ENCODE measurements at places on chromosomes 6 and 20. TPM values are rescaled to one million over a fixed set of nuclear protein-coding genes. Genes with fewer than 3 reads are reported as not detected.

- no peaks in the 10 kb centered on the region for H3K36me3 ChIP-seq
- H3K4me1 ChIP-seq = no peaks in the 10 kb centered on the region
- H3K27me3 ChIP-seq = no peaks in the 10 kb centered on the region
- no peak overlapping the region for H3K27ac ChIP-seq
These were observed 32.2 kb upstream of the TULP1 start for GRCh38 chr6:35544769-35545361.

DNA sequence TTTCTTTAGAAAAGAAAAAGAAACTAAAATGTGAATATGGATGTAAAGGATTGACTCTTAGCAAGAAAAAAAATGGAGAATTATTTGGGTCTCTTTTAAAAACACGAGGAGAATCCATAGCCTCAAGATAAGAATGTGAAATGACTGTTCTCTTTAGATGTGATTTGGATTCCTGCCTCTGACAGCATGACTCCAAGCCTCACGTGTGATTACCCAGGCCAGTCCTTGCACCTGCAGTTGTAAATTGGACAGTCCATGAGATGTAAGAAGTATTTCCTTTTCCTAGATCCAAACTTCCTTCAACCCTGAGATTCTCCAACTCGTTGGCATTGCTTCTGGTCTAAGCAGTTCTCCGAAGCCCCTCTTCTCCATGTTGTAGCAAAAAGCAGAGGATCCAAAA, 31.9 kb downstream of the SLC2A12 start:
- no peaks in the 10 kb centered on the region for H3K27me3 ChIP-seq
- no peaks in the 10 kb centered on the region for H3K36me3 ChIP-seq
- no peak overlapping the region for H3K4me3 ChIP-seq
- H3K27ac ChIP-seq = no peak overlapping the region

DNA sequence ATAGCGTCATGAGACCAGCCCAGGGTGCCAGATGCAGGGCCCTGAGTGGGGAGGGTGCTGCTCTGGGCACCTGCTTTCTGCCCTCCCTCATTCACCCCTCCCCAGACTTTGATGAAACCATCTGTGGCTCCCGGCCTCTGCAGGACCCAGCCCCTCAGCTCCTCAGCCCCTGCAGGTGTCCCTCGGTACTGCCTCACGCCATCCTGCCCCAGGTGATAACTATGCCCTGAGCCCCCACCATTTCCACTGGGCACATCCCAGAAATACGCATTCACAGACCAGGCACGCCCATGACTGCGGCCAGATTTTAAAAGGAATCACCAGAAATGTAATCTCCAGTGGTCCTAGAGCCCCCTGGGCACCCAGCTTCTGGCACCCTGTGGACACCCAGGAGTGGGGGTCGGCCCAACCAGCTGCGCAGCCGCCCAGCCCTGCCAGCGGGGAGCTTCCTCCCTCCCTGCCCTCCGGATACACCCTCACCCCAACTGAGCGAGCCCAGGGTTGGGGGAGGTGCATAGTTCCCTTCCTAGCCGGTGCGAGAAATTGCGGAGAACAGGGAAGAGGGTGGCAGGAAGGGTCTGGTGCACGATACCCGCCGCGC, 615 bp upstream of the NTSR1 start:
- no peaks in the 10 kb centered on the region for H3K36me3 ChIP-seq
- H3K4me3 ChIP-seq = no peak overlapping the region
- no peak overlapping the region for H3K27ac ChIP-seq
- H3K27me3 ChIP-seq = peaks cover 5% of the 10 kb centered on the region
- no peak for DNase-seq

DNA sequence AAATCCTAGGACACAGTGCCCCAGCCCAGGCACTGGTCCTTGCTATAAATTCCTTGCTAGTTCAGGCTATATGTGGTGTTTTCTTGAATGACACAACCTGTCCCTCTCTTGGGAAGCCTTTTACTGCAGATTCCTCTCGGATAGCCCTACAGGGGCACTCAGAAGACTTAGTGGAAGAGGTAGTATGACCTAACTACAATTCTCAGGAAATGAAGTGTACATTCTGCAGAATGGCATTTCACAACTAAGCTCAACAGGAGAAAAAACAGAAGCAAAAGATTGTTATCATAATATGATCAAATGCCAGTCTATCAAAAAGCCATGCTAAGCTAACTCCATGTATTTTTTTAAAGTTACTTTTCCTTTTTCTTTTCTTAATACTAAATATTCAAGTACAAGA, 66.3 kb upstream of the FBXL4 start:
- H3K27ac ChIP-seq = no peak overlapping the region
- H3K4me1 ChIP-seq = no peaks in the 10 kb centered on the region
- H3K27me3 ChIP-seq = no peaks in the 10 kb centered on the region
- no peak for DNase-seq

Gene ZNF512B
- 29.8 TPM for total RNA-seq

Gene FOXF2
- total RNA-seq = not detected

Gene ANGPT4
- not detected for total RNA-seq

GRCh38 chr6:16723826-16724225, 37.4 kb downstream of the ATXN1 start:
- no peak overlapping the region for H3K27ac ChIP-seq
- H3K36me3 ChIP-seq = no peaks in the 10 kb centered on the region
- H3K27me3 ChIP-seq = no peaks in the 10 kb centered on the region
- no peaks in the 10 kb centered on the region for H3K4me1 ChIP-seq

Gene ITCH
- total RNA-seq = 63.5 TPM

DNA sequence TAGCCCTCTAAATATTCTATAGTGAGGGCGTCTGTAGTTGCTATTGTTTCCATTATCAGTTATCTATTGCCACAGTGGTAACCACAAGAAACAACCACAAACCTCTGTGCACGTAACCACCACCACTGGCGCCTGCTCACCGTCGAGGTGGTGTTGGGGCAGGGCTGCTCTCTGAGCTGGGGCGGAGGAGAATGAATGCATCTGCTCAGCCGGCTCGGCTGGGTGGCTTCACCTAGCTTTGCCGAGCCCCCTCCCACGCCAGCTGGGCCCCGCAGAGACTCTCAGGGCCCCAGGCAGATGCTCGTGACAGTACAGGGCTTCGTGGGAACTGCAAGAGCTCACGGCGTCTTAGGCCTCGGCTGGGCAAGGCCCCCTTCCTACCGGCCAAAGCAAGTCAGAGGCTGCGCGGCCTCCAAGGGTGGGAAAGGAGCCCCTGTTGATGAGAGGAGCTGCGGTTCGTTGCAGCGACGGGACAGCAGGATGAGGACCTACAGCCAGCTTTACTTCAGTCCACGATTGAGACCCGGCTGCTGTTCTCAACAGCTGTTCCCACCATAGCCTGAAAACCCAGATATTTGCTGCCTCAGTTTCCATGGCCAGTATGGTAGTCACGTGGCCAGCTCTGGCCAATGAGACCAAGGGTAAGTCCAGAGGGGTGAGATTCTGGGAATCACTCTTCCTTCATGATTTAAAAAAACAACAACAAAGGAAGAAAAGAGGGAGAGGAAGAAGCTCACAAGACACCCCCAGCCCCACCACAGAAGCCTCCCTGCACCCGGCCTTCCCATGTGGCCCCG, 120.2 kb upstream of the AFDN start:
- H3K4me3 ChIP-seq = no peak overlapping the region
- peaks cover 11% of the 10 kb centered on the region for H3K27me3 ChIP-seq
- no peaks in the 10 kb centered on the region for H3K36me3 ChIP-seq

DNA sequence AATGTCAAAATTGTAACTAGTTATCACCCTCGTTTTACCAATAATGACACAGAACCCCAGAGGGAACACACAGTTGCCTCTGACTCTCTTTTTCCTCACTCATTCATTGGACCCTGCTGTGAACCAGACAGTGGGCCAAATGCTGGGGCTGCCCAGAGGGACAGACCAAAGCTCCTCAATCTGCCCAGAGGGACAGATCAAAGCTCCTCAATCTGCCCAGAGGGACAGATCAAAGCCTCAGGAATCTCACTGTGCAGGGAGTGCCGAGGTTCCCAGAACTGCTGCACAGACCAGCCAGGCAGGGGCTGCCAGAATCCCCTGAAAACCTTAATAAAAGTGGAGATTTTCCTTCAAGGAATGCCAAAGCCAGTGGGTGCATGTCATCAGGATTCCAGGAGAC, 179.1 kb downstream of the SOD2 start:
- H3K4me1 ChIP-seq = no peaks in the 10 kb centered on the region
- H3K36me3 ChIP-seq = no peaks in the 10 kb centered on the region
- no peak overlapping the region for H3K4me3 ChIP-seq
- no peak overlapping the region for H3K27ac ChIP-seq
- no peaks in the 10 kb centered on the region for H3K27me3 ChIP-seq

DNA sequence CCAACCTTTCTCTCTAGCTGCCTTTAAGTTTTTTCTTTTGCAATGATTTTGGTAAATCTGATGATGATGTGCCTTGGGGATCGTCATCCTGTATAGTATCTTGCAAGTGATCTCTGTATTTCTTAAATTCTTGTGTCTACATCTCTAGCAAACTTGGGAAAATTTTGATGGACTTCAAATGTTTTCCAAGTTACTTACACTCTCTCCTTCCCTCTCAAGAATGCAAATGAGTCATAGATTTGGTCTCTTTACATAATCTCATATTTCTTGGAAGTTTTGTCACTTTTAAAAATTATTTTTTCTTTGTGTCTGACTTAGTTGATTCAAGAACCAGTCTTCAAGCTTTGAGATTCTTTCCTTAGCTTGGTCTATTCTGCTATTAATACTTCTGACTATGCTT, 176.4 kb downstream of the TBC1D32 start:
- H3K4me1 ChIP-seq = no peaks in the 10 kb centered on the region
- no peaks in the 10 kb centered on the region for H3K36me3 ChIP-seq
- no peak overlapping the region for H3K4me3 ChIP-seq
- DNase-seq = no peak
- no peaks in the 10 kb centered on the region for H3K27me3 ChIP-seq
